ENCODE measurements at places on chromosomes 3 and 15.

GRCh38 chr3:194395778-194396538 is 3.1 kb downstream of the GP5 start:
- peak; percentile 71 for DNase-seq

GRCh38 chr3:61562721-61563312 is 1.4 kb downstream of the PTPRG start:
- DNase-seq, result no peak

DNA sequence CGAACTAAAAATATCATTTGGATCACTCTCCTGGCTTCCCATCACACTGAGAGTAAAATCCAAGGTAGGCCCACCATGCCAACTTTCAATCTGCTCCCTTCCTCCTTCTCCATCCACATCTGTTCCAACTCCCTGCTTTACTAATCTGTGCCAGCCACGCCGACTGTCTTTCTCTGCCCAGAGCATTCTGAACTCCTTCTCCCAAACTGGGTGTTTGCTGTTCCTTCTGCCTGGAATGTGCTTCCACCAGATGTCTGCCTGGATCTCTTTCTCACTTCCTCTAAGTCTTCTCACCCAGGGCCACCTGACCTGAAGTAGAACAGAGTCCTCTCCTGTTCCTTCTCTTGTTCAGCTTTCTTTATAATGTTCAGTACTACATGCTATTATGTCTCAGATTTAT is 5.6 kb upstream of the ARL8B start:
- no peak for DNase-seq

DNA sequence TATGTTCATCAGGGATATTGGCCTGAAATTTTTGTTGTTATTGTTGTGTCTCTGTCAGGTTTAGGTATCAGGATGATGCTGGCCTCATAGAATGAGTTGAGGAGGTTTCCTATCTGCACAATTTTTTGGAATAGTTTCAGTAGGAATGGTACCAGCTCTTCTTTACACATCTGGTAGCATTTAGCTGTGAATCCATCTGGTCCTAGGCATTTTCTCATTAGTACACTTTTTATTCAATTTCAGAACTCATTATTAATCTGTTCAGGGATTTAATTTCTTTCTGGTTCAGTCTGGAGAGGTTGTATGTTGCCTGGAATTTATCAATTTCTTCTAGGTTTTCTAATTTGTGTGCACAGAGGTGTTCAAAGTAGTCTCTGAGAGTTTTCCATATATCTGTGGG is 57.0 kb downstream of the STRIT1 start:
- no peak for DNase-seq

DNA sequence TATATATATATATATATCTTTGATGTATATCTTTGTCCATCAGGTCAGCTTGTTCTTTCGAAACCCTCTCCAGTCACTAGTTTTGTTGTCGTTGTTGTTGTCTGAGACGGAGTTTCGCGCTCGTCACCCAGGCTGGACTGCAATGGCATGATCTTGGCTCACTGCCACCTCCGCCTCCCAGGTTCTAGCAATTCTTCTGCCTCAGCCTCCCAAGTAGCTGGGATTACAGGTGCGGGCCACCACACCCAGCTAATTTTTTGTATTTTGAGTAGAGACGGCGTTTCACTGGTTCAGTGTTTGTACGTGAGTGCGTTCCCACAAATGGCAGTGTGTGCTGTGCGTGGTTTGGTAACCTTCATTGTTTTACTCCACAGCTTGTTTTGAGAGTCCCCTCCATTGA is 51.7 kb downstream of the ZDHHC19 start:
- no peak for DNase-seq

- no peak for DNase-seq
Observed at GRCh38 chr3:122421101-122421500, 5.2 kb upstream of the WDR5B start.

DNA sequence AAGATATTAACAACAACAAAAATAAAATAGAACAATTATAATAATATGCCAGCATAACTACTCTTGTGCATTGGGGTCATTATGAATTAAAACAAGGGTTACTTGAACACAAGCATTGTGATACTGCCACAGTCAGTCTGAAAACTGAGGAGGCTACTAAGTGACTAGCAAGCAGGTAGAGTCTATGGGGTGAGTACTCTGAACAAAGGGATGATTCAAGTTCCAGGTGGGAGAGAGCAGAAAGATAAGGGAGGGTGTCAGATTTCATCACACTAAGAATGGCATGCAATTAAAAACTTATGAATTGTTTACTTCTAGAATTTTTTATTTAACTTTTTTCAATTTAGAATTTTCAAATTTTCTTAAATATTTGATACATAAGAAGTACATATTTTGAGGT is 754.4 kb upstream of the GOLIM4 start:
- DNase-seq, result no peak

DNA sequence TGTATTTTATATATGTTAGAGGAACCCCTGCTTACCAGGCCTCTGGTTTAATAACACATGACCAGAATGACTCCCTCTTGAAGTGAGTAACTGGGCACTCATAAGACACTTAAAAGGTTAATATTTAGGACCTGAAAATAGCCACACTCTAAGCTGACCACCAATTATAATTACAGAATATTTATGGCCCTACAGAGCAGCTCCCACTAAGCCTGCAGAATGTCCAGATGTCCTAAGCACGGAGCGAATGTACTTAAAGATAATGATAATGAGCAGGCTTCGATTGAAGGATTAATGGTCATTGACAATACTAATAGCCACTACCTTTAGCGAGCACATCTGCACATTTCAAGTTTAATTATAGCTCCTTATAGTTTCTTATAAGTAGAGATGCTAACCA is 22.8 kb upstream of the KCTD6 start:
- no peak for DNase-seq

- DNase-seq, result peak; percentile 49
Observed at GRCh38 chr15:99720533-99720932, 12.7 kb downstream of the LYSMD4 start.

DNA sequence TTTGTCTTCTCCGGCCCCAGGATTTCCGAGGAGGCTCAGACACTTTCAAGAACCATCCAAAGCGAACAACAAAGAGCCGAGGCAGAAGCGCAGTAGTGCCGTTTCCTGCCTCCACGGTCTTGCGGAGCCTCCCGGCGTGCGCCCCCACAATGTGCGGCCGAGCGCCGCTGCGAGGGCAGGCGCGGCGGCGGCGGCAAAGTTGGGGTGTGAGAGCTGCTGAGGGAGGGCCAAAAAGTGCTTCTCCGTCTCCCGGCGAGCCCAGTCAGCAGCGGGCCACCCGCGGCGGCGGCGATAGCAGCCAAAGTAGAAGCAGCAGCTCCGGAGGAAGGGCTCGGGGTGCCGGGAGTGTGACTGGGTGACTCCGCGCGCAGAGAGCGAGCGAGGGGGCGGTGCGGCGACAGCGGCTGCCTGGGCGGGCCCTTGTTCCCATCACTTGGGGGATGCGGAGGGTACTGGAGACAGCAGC is 749.1 kb downstream of the ROBO1 start:
- DNase-seq, result peak; percentile 2

DNA sequence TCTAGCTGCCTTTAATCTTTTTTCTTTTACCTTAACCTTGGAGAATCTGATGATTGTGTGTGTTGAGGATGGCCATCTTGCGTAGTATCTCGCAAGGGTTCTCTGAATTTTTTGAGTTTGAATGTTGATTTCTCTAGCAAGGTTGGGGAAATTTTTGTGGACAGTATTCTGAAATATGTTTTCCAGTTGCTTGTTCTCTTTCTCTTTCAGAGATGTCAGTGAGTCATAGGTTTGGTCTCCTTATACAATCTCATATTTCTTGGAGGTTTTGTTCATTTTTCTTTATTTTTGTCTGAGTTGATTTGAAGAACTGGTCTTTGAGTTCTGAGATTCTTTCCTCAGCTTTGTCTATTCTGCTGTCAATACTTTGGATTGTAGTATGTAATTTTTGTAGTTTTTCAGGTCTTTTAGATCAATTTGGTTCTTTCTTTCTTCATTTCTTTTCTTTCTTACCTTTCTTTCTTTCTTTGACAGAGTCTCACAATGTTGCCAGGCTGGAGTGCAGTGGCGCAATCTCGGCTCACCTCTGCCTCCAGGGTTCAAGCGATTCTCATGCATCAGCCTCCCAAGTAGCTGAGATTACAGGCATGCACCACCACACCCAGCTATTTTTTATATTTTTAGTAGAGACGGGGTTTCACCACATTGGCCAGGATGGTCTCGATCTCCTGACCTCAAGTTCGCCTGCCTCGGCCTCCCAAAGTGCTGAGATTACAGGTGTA is 366.4 kb upstream of the RASGRP1 start:
- DNase-seq, result no peak

Data from activated CD4-positive, alpha-beta T cell treated with anti-CD3 and anti-CD28 coated beads, Interleukin-10, Interleukin-2, amounts not matched to agents 100 ng/mL and 50 ng/mL, durations not matched to agents 16 hours and 8 hours (primary cell).